A673 (cell line): ENCODE measurements at places on chromosomes 5 and 9. TPM values are rescaled to one million over a fixed set of nuclear protein-coding genes. Genes with fewer than 3 reads are reported as not detected.

IFNE gene
- total RNA-seq = not detected in 2 replicates

PCDHGA12 gene
- 3.5 and 3.6 TPM in 2 replicates for total RNA-seq

RXFP3 gene
- total RNA-seq = not detected in 2 replicates

SLC45A2 gene
- total RNA-seq = 0.28 and 0.31 TPM in 2 replicates

PAX5 gene
- 3.3 and 5.5 TPM in 2 replicates for total RNA-seq

UBAP2 gene
- 58.8 and 62.5 TPM in 2 replicates for total RNA-seq

GFI1B gene
- not detected in 2 replicates for total RNA-seq

DNA sequence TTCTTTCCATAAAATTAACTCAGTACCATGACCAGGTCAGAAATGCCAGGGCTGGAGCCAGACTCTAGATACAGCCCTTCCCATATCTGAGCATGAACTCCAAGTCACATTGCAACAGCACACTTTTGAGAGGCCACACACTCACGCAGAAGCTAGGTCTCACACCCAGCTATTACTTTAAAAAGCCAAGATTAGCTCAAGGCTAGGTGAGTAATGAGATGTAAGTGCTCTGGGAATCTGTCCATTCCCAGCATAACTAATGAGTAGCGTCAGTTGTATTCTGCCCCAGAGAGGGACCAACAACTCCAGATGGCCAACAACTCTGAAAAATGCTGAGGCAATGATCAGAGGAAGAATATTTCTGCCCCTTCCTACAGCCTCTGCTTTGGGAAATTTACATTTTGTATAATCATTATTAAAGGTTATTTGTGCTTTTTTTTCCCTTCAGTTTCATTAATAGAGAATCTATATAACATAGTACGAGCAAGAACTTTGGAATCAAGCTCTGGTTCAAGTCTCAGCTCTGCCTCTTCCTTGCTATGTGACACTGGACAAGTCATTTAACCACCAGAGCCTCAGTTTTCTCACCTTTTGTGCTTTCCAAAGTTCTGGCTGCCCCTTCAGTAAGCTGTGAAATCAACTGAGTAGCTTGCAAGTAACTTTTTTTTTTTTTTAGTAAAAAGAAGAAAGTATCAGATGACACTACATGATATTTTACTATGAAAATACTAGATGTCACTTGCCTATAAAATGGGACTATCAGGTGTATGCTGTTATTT lies 118.3 kb downstream of the NR6A1 start:
- DNase-seq = no peak

DNA sequence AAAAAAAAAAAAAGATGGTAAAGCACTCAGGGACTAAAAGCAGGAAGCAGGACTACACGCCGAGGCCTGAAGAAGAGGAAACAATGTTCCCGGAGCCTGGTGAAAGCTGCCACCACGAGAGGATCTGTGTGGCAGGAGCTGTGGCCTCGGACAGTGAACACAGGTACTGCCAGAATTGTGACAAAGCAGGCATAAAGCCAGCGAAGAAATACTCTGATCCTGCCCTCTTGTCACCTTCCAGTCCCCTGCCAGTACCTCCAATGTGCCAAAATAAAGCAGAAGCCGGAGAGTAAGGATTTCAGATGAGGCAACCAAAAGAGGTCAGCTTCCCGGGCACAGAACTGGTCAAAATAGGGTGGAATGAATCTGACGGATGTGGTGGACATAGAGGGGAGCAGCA lies 211.5 kb upstream of the TARS1 start:
- no peak for DNase-seq

DNA sequence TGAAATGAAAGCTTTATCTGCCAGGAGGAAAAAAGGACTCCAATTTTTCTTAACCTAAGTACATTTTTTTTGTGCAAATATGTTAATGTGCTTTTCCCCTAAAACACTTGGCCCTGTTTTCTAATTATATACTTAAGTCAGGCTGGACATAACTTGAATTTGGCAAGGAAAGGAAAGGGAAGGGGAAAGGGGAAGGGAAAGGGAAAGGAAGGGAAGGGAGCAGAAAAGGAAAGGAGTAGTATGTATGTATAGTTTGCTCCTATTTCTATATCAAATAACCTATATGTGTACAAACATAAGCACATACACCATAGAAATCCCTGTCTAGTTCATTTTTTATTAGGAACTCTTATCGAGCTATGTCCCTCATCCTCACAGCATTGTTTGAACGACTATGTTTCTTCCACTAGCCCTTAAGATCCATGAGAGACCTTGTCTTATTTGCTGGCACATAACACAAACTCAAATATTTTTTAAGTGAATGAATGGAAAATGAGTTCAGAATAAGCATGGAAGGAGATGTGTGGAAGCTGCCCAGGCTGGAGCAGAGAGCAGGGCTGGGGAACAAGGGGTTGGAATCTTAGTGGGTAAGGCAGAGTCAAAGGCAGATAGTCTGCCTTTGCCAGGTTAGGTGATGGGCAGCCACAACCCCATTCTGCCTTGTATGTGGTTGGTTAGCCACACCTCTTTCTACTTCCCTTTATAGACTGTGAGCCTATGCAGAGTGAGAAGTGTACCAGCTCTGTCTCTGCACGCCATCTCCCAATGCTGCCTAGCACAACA lies 70.0 kb downstream of the KLHL3 start:
- DNase-seq = no peak

DNA sequence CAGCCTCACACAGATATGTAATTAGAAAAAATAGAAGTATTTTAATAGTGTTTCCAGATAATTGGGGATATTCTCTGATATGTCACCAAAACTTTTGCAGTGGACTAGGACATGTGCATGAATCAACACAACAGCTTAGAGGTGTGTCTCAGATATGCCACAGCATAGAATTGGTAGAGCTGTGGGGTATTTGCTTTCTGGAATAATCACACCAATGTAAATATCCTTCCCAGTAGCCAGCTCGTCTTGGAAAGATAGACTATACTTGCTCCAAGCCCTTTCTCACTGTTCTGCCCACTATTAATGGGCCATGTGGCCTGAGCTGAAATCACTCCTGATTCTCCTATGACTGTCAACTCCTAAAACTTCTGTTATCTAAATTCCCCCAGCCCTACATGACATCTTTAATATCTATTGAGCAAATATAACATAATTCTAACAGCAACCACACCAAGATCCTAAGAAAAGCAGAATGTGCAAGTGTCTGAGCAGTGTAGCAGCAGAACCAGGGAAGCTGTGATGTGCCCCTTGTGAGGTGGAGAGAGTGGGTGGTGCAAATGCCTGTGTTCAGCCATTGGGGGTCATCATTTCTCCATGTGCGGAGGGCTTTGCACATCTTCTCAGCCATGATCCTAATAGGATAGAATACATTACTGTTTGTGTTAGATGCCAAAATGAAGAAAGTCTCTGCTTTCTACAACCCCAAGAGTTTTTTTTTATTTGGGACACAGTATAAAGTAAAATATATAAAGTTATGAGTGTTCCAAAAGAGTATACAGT lies 65.0 kb downstream of the MELK start:
- peak; percentile 30 for DNase-seq

GRCh38 chr9:21160178-21160577 lies 6.3 kb downstream of the IFNA21 start:
- peak; percentile 52 for DNase-seq
